NCI-H2081 treated with DMSO at 0.1 percent for 48 hours (cell line): ENCODE measurements at places on chromosomes 6 and 20.

DNA sequence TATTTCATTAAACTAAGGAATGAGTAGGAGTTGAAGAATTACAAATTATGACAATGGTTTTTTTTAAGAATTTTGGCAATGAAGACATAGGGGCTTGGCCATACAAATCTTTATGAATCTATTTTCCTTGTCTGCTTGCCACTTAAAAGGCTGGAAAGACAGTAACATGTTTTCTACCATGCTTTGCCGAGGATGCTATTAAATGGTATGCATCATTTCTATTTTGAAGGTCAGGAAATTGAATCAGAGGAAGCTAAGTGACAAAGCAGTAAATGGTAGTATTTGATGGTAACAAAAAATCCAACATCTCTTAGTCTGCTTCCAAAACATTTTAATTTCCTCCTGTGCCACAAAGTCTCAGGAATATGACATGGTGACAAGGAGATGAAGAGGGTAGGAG is 287.2 kb downstream of the RFPL4B start:
- DNase-seq, result no peak

- no peak for DNase-seq
These were observed 279.8 kb downstream of the TSHZ2 start for GRCh38 chr20:53252002-53252401.

DNA sequence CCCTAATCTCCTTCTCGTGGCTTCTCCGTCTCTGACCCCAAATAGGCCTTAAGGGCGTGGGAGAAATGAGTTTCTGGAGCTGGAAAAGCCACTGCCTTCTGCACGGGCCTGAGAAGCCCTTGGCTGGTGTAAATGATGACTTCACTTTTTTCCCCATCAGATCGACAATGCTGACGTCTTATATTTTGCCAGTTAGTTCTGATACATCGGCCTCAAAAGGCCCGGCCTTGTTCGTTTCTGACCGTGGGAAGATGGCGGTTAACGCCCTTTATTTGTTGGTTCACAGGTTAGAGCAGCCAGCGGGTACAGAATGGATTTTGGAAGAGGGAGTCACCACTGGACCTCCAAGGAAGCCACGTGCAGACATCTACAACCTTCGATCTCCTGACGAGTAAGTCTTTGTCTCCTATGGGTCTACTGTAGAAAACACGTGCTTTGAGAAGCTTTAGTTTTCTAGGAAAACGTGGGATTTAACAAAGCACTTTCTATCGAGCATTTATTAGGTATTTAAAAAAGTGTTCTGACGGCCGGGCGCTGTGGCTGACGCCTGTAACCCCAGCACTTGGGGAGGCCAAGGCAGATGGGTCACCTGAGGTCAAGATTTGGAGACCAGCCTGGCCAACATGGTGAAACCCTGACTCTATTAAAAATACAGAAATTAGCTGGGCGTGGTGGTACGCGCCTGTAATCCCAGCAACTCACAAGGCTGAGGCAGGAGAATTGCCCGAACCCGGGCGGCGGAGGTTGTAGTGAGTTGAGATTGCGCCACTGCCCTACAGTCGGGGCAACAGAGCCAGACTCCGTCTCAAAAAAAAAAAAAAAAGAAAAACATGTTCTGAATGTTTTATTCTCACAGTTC is 1.2 kb upstream of the ZNFX1 start:
- no peak for DNase-seq

GRCh38 chr20:47156301-47157137 is 200.0 kb downstream of the ZMYND8 start:
- DNase-seq, result no peak

DNA sequence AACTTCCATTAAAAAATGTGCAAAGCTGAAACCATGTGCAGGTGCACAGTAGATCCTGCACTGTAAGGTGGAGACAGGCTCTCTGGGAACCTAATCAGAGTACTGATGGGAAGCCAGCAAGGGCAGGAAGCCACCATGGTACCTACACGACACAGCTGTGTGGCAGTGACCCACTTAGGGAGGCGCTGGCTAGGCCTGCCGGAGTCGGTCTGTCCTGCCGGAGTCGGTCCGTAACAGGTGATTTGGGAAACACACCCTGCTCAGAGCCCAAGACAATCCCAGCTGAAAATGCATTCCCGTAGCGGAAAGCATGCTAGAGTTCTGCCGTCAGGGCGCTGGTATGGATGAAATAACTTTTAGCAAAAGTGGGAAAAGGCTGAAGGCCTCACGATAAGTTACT is 17.2 kb downstream of the TXNDC5 start:
- DNase-seq, result no peak

DNA sequence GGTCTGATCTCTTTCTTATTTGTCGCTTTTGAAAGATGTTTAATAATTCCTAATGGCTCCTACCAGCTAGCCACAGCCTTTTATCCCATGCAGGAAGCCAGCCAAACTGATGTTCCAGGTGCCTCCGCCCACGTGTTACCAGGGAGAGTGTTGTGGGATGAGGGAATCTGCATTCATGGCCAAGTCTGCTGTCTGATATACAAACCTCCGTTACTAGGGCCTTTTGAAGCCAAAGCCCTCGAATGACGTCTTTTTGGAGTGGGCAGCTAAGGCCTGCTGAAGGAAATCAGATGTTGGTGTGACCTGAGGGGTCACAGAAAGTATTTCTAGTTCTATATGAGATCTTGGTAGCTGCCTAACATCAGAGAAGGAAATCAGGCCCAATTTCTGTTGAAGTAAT is 21.3 kb downstream of the STK35 start:
- DNase-seq, result no peak

GRCh38 chr20:35447082-35447789 is 8.2 kb upstream of the CEP250 start:
- DNase-seq, result peak; percentile 64

DNA sequence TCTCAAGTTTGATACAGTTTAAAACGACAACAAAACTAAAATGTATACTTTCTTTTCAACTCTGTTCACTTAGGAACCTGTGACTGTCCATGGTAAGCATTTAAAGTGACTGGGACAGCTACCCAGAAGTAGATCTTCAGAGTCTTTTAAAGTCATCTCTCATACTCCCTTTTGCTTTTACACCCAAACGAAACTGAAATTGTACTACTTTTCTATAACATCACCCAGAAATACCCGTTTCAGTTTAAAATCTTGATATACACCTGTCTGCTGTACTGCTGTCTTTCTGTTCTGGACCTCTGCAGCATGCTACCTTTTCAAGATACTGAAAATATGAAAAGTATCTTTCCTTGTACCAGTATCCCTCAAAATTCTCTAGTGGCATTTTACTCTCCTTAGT is 170.4 kb upstream of the THEMIS start:
- DNase-seq, result no peak

- DNase-seq, result no peak
These were observed 62.3 kb downstream of the ESR1 start for GRCh38 chr6:151869787-151870186.

- DNase-seq, result no peak
These were observed 33.0 kb downstream of the SLCO4A1 start for GRCh38 chr20:62675156-62675876.

- DNase-seq, result no peak
These were observed 46.8 kb upstream of the INSM1 start for GRCh38 chr20:20321134-20321533.

- DNase-seq, result no peak
These were observed 155.9 kb downstream of the SLC24A3 start for GRCh38 chr20:19368351-19368750.

DNA sequence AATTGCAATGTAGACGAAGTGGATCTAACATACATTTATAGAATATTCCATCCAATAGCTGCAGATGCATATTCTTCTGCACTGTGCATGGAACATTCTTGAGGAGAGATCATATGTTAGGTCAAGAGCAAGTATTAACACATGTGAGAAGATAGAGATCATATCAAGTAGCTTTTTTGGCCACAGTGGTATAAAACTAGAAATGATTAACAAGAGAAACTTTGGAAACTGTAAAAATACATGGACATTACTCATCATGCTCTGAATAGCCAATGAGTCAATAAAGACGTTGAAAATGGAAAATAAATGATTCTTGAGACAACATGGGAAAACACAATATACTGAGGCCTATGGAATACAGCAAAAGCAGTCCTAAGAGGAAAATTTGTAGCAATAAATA is 94.2 kb downstream of the STXBP5 start:
- no peak for DNase-seq

GRCh38 chr6:148968771-148969602 is 222.2 kb downstream of the UST start:
- no peak for DNase-seq

DNA sequence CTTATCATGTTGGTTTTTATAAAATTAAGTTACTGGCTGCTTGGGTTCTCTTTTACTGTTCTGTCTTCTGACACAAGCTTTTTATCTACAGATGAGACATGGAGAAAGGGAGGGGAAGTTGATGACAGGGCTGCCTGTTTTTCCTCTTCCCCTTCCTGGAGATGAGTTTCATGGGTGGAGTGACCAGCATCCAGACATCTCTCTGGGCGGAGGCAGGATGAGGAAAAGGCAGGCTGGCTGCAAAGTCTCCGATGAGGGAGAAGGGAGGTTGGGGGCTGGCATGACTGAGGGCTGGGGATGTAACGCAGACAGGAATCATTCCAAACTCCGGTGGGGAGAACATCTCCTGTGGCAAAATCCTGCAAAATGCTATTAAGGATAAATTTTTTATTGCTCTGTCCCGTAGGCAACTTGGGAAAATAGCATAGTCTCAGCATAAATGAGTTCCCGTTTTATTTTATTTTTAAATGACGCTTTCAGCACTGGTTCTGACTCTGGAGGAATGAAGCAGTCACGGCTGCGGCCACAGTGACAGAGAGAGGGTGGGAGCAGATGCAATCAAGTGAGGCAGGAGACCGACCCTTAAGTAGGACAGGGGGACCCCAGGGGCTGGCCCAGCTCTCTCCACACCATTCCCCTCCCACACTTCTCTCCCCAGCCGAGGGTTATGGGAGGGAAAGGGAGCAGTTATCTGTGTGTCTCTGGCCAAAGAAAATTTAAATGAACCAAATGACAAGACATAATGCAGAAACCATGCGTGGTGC is 108.8 kb upstream of the PMEPA1 start:
- DNase-seq, result no peak

DNA sequence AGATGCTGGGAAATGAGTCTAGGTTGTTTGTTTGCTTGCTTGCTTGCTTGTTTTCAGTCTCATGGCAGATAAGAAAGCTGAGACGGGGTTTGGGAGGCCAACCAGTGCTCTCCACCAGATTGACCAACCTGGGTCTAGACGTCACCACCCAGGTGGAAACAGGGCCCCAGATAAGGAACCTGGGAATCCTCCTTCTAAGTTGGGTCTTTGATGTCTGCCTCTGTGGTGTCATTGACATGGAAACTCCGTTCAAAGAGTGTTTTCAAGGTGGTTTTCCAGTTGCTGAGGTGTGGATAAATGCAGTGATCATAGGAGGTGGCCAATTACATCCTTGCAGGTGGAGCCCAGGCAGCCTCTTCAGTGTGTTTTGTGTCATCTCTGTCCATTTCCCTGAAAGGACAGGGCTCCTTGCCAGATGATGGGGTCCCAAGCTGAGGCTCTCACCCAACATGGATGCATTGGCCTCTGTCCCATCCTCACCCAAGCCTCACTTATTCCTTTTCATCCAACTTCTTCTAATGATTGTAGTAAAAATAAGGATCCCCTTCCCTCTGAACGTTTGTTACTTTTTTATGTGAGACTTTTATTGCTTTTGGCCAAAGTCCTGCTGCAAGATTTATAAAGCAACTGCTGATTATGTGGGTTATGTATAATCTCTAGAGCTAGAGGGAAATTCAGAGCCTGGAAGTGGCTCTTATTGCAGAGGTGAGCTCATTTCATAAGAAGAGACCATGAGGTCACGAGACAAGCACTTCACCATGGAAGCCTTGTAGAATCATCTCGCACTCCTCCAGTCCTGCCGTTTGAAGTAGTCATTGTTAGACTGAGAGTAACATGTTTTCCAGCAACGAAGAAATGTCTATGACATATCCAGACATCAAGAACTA is 32.0 kb upstream of the SYNDIG1 start:
- DNase-seq, result no peak

DNA sequence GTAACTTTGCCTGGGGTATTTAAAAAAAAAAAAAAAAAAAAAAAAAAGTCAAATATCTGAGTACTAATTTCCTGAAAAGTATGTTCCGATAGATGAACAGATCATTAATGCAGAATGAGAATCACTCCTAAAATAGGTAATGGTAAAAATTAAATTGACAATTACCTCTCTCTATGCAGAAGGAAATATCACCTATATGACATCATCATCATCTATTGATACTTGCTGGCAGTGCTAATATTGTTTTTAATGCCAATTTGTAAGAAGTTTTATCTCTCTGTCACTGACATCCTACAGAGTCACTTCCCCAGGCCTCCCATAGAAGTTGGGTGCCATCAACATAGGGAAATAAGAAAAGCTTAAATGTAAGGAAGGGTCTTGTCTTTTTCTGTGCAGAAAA is 29.9 kb downstream of the ADNP start:
- no peak for DNase-seq

DNA sequence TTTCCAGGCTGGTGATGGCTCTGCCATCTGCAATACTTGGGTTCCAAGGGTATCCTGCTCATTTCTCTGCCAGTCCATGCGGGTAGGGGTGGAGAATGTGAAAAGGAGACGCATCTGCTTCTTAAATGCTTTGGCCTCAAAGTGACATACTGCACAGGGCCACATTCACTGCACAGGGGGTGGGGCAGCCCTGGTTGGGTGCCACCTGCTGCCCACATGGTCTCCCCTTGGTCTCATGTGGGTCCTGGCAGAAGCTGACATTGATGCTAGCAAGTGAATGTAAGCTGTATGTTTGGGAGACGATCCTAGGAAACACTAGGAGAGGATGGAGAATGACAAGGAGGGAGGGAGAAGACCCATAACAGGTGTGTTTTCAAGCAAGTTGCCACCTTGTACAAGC is 140.9 kb downstream of the EDN3 start:
- no peak for DNase-seq

GRCh38 chr20:19986419-19986818 is 30.7 kb upstream of the NAA20 start:
- no peak for DNase-seq

GRCh38 chr6:16948396-16948795 is 153.5 kb upstream of the STMND1 start:
- no peak for DNase-seq

GRCh38 chr6:133749427-133749826 is 139.5 kb upstream of the TCF21 start:
- DNase-seq, result no peak

DNA sequence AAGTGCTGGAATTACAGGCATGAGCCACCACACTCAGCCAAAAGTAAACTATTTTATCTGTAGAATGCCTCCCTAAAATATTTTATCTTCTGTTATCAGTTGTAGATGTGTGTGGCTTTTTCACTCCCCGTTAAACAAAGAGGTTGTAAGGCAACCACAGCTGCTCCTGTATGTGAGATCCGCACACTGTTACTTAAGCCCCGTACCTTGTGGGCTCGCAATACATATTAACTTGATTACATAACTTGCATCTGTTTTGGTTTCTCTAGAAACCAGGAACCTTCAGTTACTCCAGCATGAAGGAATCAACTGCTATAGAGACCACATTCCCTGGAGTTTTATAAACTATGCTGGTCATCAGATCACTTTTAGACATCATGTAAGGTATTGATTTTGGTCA is 420.1 kb upstream of the SLC35B3 start:
- no peak for DNase-seq

- no peak for DNase-seq
These were observed 48.5 kb downstream of the BANF2 start for GRCh38 chr20:17748279-17748678.
